A549 treated with DMSO at 1 μM for 4 hours (cell line): ENCODE measurements at places on chromosomes 13 and 19. TPM values are rescaled to one million over a fixed set of nuclear protein-coding genes. Genes with fewer than 3 reads are reported as not detected.

CBARP gene
- 2.3 to 4.0 TPM (median 3.7 TPM) in 5 replicates for total RNA-seq

SPACA4 gene
- 0.11 TPM in 1 of 5 replicates, not detected in the others for total RNA-seq

VSTM2B gene
- total RNA-seq, result not detected in 5 replicates

SPC24 gene
- total RNA-seq, result 12.4 to 15.6 TPM (median 13.4 TPM) in 5 replicates

ANKRD24 gene
- 0.10 to 0.26 TPM (median 0.23 TPM) in 5 replicates for total RNA-seq

RAB11B gene
- 74.0 to 98.5 TPM (median 81.5 TPM) in 5 replicates for total RNA-seq

ADAMTSL5 gene
- 2.7 to 4.2 TPM (median 3.4 TPM) in 5 replicates for total RNA-seq

RFPL4A gene
- 0.13 to 0.63 TPM (median 0.53 TPM) in 5 replicates for total RNA-seq

IGFL4 gene
- total RNA-seq, result 0.30 to 0.87 TPM (median 0.66 TPM) in 5 replicates

SPART gene
- 26.8 to 30.6 TPM (median 28.9 TPM) in 5 replicates for total RNA-seq

ECSIT gene
- total RNA-seq, result 30.1 to 36.2 TPM (median 32.5 TPM) in 5 replicates

ZNF583 gene
- 1.9 to 2.9 TPM (median 2.3 TPM) in 5 replicates for total RNA-seq

LSR gene
- 8.0 to 10.9 TPM (median 8.8 TPM) in 5 replicates for total RNA-seq

EPS8L1 gene
- total RNA-seq, result 2.8 to 5.9 TPM (median 5.7 TPM) in 5 replicates

ADGRE3 gene
- total RNA-seq, result not detected in 5 replicates

DHX34 gene
- total RNA-seq, result 23.3 to 36.4 TPM (median 32.4 TPM) in 5 replicates

ZNF560 gene
- total RNA-seq, result not detected in 5 replicates

GARIN5A gene
- total RNA-seq, result 1.4 to 2.2 TPM (median 1.8 TPM) in 5 replicates

NRTN gene
- 0.46 to 0.94 TPM (median 0.64 TPM) in 5 replicates for total RNA-seq

SHD gene
- 0.04 to 0.05 TPM in 2 of 5 replicates, not detected in the others for total RNA-seq

NOVA2 gene
- 0.08 to 0.13 TPM (median 0.12 TPM) in 5 replicates for total RNA-seq

PTPRS gene
- total RNA-seq, result 21.5 to 37.9 TPM (median 28.5 TPM) in 5 replicates

CAPN12 gene
- 5.2 to 7.0 TPM (median 6.0 TPM) in 5 replicates for total RNA-seq

ZNF557 gene
- 2.4 to 3.3 TPM (median 3.0 TPM) in 5 replicates for total RNA-seq

BRME1 gene
- total RNA-seq, result 0.27 to 0.42 TPM (median 0.32 TPM) in 4 of 5 replicates, not detected in the other

MISP gene
- 86.2 to 99.9 TPM (median 95.7 TPM) in 5 replicates for total RNA-seq

SYMPK gene
- total RNA-seq, result 58.7 to 84.9 TPM (median 75.0 TPM) in 5 replicates

PODNL1 gene
- 1.0 to 1.5 TPM (median 1.4 TPM) in 5 replicates for total RNA-seq

APOC4 gene
- not detected in 5 replicates for total RNA-seq

LRRC63 gene
- total RNA-seq, result not detected in 5 replicates

RRAS gene
- 83.1 to 125 TPM (median 114 TPM) in 5 replicates for total RNA-seq

GPC5 gene
- 0.02 to 0.10 TPM in 2 of 5 replicates, not detected in the others for total RNA-seq

KLHL1 gene
- total RNA-seq, result not detected in 5 replicates

PIAS4 gene
- total RNA-seq, result 12.5 to 18.9 TPM (median 17.4 TPM) in 5 replicates

DCT gene
- not detected in 5 replicates for total RNA-seq

OSCAR gene
- total RNA-seq, result 0.25 to 0.47 TPM (median 0.42 TPM) in 4 of 5 replicates, not detected in the other
